ENCODE measurements at places on chromosomes 13 and 19.

GRCh38 chr19:10516671-10517286, 468 bp downstream of the S1PR5 start:
- no peak for DNase-seq

- DNase-seq: no peak
Observed at GRCh38 chr13:51689663-51689996, 105.4 kb downstream of the WDFY2 start.

- peak; percentile 88 for DNase-seq
Observed at GRCh38 chr19:7944177-7944761, 803 bp upstream of the TIMM44 start.

- peak; percentile 50 for DNase-seq
Observed at GRCh38 chr19:50046649-50047503, 21.1 kb downstream of the ZNF473 start.

- no peak for DNase-seq
Observed at GRCh38 chr19:3315676-3315973, 50.8 kb upstream of the NFIC start.

DNA sequence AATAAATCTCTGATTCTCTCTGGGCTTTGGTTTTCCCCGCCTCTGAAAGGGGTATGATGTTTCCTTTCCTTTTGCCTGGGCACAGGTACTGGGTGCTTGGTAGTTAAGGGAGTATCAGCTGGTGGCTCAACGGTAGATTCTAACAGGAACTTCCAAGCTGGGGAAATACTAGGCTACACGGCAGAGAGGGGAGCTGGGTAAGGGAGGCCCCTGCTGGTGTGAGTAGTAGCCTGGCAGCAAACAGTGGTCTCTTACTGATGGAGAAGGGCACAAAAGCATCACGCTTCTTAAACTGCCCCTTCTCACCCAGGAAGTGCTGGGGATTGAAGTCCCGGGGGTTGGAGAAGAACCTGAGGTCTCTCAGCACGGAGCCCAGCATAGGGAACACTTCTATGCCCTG, 26.9 kb upstream of the CYP2A7 start:
- DNase-seq: peak; percentile 60

GRCh38 chr13:110272227-110272626, 34.7 kb downstream of the COL4A1 start:
- DNase-seq: no peak

GRCh38 chr19:8257052-8257443, 47.9 kb downstream of the CERS4 start:
- DNase-seq: no peak

- DNase-seq: no peak
Observed at GRCh38 chr13:94557684-94558235, 38.2 kb downstream of the TGDS start.

DNA sequence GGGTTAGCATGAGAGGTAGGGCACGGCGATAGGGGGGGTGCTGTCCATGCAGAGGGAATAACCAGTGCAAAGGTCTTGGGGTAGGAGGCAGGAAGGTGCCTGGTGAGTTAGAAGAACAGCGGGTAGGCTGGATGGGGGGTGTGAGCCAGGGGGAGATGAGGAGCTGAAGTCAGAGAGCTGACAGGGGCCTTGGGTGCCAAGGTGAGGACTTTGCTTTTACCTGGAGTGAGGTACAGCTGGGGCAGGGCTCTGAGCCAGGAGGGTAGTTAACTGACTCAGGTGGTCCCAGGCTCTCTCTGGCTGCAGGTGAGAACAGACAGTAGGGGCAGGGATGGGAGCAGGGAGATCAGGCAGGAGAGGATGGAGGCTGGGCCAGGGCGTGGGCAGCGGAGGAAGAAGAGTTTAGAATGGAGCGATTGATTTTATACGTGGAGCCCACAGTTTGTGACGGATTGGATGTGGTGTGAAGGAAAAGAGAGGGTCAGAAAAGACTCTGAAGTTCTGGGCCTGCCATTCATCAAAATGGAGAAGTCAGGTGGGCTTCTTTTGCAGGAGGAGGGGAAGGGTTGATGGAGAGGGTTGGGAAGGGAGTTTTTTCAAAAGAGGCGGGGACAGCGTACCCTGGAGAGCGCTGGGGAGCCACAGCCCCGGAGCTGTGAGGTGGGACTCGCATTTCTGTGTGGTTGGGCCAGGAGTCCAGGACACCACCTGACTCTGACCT, 1.2 kb upstream of the GRAMD1A start:
- DNase-seq: no peak

GRCh38 chr13:83996415-83996814, 114.1 kb upstream of the SLITRK1 start:
- DNase-seq: no peak

- DNase-seq: no peak
Observed at GRCh38 chr13:36072152-36072935, 58.8 kb downstream of the DCLK1 start.

DNA sequence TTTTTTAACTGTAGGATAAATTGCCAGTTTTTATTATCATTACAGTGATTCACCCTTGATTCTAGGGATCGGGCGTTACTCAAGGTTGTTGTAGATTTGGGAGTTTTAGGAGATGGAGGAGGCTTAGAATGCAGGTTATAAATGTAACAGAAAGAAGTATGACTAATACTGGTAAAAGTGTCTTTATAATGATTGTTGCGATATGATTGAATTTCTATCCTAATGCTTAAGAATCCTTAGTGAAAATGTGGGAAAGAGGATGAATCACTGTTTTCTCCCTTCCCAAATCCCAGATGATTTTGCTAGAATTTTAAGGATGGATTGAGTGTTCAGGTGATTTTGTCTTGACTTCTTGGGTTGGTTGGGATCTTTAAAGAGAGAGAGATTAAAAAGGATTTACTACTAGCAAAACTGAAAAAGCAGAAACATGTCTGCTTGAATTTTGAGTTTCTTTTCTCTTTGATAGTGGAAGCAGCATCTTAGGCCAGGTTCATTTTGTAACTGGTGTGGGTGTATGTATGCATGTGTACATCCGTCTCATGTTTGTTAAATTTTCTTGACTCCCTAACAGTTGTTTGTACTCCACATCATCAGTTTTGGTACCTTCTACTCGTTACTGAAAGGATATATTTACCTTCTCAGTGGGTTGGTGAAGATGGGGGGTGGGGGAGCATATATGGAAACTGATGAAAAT, 25.9 kb downstream of the ARHGAP35 start:
- no peak for DNase-seq

GRCh38 chr19:19500975-19501644, 14.2 kb downstream of the TSSK6 start:
- DNase-seq: no peak

GRCh38 chr19:35612224-35612558, 344 bp upstream of the HAUS5 start:
- no peak for DNase-seq

GRCh38 chr13:64684685-64685431, 2545.3 kb downstream of the PCDH9 start:
- DNase-seq: no peak

DNA sequence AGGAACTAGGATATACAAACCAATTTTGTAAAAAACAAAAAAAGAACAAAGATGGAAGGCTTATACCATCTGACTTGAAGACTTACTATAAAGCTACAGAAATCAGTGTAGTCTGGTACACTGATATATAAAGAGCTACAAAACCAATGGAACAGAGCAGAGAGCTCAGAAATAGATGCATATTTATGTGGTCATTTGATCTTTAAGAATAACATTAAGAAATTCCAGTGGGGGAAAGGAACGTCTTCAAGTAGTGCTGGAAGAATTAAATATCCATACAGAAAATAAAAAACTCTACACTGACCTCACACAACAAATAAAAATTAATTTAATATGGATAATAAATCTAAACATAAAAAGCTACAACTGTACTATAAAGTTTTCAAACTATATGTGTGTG, 317.0 kb downstream of the ENOX1 start:
- DNase-seq: no peak

DNA sequence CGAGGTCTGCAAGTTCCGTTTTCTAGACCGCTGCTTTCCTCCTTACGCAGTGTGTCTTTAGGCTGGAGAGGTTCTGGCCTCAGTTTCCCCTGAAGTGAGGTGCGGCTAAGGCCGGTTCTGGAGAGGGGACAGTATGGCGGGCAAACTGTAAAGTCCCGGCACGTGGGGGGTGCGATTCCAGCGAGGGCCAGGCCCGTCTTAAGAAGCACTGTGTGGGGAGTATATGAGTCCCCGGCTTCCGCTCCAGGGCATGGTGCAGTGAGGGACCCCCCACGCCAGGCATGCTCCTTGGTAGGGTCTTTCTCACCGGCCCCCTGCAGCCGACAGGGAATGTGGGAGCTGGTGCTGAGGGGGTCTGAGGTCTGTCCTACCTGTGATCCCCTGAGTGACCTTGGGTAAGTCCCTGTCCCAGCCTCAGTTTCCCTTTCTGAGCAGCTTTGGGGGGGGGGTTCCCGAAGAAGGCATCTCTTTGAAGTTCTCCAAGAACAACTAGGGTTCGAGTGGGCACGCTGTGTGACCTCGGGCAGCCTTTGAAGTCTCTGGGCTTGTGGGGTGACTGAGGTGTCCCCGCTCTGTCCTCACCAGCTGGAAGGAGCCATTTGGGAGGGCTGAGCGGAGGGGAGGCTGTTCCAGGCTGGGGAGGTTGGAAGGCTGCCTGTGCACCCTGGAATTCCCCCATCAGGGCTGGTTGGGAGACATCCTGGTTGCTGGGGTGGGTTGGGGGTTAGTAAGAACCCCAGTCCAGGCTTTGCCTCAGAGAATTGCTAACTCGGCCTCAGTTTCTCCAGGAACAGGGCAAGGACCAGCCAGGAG, 1.5 kb downstream of the NFIC start:
- DNase-seq: peak; percentile 62

GRCh38 chr13:114015111-114015968, 41.5 kb upstream of the C13orf46 start:
- no peak for DNase-seq

DNA sequence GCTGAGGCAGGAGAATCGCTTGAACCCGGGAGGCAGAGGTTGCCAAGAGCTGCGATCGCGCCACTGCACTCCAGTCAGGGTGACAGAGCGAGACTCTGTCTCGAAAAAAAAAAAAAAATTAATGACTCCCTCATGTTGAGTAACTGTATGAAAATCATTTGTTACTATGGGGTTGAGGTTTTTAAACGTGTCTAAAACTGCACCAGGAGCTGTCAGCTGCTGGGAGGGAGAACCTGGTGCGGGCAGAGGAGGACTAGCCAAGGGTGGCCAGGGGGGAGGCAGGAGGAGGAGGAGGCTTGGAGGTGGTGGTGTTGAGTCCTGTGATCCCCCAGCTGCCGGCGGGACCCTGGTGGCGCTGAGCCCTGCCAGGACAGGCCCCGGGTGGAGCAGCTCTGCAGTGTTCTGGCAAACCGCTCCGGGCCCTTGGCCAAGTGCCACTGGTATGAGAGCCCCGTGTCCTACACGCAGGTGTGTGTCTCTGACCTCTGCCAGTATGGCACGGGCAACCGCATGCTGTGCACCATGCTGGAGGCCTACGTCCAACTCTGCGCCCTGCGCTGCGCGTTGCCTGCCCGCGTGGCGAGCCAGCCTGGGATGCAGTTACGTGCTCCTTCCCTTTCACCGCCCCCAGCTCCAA, 17.1 kb upstream of the FXYD3 start:
- no peak for DNase-seq

DNA sequence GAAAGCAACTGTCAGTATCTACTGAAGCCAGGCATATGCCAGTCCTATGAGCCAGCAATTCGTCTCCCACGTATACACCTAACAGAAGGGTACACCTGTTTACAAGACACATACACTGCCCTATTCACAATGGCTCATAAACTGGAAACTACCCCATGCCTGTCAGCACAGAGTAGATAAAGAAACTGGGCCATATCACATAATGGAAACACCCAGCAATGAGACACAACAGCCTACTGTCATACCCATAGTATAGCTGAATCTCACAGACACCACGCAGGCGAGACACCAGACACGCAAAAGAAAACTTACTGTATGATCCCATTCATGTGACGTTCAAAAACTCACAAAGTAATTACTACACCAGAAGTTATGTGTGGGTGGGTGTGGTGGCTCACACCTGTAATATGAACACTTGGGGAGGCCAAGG, 15.7 kb downstream of the NOSIP start:
- DNase-seq: no peak
